ENCODE measurements at places on chromosomes 5 and 9.

- DNase-seq: no peak
Observed at GRCh38 chr5:166083183-166083959, 2208.1 kb upstream of the WWC1 start.

- DNase-seq: no peak
Observed at GRCh38 chr5:84218546-84218945, 166.1 kb downstream of the EDIL3 start.

- no peak for DNase-seq
Observed at GRCh38 chr5:151293624-151294023, 9.9 kb downstream of the SLC36A3 start.

GRCh38 chr5:109485030-109485429 lies 75.3 kb upstream of the PJA2 start:
- peak; percentile 22 for DNase-seq

DNA sequence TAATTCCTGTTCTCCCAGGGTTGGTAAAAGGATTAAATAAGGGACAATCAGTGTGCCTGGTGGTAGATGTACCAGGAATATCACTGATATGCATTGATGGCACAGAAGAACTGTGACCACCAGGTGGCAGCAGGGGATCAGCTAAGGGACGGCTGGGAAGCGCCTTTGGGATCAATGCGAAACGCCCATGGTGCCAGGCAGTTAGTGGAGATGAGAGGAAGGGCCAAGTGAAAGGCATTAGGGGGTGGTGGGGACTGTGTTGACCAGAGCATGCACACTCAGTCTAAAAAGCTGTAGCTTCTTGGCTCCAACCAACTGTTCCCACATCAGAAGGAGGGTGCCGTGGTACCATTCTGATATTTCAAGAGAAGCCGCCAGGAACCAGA lies 55.6 kb downstream of the ARHGEF37 start:
- DNase-seq: peak; percentile 76

GRCh38 chr5:3793162-3793561 lies 197.5 kb downstream of the IRX1 start:
- no peak for DNase-seq

GRCh38 chr5:152427721-152428120 lies 22.6 kb upstream of the NMUR2 start:
- no peak for DNase-seq

DNA sequence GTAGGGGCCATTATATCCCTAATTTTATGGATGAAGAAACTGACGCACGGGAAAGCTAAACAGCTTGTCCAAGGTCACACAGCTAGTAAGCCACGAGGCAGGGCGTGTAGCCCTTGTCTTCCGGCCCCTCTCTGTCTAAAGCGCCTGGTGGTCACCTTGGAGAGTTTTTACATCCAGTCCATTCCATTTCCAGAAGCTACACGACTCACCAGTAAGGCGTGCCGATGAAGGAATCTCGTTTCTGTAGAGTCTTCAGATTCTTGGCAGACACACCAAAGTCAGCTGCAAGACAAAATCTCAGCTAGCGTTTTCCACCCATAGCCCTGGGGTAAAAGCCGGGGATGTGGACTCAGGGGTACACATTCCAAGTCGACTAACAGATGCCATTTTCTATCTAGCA lies 80.5 kb downstream of the STK10 start:
- no peak for DNase-seq
